ENCODE measurements at places on chromosomes 7 and 10.

- DNase-seq, result no peak
Measured at GRCh38 chr7:101614939-101615302, 14.2 kb downstream of the MYL10 start.

GRCh38 chr7:80934321-80934720 lies 15.5 kb upstream of the SEMA3C start:
- no peak for DNase-seq

DNA sequence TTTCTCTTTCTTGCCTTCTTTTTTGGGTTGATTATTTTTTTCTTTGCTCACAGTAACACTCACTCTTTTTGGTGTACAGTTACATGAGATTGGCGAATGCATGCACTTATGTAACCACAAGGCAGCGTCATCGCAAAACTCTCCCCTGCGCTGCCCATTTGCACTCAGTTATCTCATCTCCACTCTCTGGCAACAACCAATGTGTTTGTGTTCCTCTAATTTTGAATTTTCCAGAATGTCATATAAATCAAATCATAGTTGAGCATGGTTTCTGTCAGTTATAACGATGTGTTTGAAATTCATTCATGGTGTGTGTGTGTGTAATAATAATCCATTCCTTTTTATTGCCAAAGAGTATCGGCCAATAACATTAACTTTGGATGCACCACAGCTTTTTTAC lies 23.0 kb upstream of the IGFBP3 start:
- DNase-seq, result no peak

DNA sequence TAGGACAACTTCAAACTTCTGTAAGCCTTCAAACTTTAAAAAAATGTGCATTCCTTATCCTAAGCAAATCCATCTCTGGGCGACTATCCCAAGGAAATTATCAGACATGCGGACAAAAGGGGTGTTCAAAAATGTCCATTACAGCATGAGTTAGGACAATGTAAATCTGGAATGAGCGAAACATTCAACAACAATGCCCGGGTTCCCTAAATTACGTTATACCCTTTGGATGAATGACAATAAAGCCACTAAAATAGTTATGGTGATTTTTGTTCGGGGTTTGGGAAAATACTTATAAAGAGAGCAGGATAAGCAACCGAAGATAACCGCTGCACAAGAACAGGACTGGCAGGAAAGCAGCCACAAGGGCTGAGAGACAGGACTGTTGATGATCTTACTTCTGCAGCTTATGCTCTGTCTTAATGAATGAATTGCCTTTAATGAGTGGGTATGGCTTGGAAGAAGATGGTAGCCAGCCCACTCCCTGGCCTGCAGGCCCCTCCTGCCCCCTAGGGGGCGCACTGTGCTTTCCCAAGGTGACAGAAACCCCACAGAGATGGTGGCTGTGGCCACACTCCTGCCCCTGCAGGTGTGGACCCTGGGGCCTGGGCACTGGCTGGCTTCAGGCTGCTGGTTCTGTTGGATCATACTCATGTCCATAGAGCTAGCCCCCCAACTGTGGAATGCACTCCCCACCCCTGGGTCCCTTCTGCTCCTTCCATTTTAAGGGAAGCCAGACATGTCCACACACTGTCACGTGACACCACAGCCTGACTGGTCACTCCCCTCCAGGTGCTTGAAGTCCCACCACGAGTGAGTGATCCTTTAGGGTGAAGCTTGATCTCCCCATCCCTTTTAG lies 45.0 kb downstream of the ZCCHC24 start:
- peak; percentile 65 for DNase-seq

DNA sequence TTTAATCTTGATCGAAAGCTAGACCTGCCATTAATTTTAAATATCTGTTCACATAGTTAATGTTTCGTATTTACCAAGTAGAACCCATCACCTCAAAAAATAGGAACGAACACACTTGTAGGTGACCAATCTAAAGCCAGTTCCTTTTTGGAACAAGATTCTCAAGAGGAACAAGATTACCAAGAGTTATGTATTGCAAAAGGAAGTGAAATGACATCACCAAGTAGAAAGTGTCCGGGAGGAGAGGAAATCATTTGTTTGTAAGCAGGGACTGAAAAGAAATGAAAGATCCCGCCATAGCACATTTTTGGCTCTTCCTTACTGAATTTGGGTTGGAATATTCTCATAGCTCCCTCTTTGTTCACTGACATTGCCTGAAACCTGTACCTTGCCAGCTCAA lies 1200.5 kb downstream of the SORCS1 start:
- DNase-seq, result no peak

DNA sequence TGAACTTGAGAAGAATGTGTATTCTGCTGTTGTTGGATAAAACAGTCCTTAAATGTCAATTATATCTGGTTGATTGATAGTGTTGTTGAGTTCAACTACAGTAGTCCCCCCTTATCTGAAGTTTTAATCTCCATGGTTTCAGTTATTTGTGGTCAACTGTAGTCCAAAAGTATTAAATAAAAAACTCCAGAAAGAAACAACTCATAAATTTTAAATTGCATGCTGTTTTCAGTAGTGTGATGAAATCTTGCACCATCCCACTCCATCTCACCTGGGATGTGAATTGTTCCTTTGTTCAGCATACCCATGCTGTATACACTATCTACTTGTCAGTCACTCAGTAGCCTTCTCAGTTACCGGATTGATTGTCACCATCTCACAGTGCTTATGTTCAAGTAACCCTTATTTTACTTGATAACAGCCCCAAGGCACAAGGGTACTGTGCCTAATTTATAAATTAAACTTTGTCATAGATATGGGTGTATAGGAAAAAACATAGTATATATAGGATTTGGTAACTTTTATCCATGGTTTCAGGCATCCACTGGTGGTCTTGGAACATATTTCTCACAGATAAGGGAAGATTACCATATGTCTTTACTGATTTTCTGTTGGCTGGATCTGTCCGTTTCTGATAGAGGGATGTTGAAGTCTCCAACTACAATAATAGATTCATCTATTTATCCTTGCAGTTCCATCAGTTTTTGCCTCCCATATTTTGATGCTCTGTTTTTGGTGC lies 57.1 kb downstream of the AOAH start:
- DNase-seq, result no peak

GRCh38 chr10:451856-452255 lies 237.6 kb downstream of the DIP2C start:
- DNase-seq, result no peak

DNA sequence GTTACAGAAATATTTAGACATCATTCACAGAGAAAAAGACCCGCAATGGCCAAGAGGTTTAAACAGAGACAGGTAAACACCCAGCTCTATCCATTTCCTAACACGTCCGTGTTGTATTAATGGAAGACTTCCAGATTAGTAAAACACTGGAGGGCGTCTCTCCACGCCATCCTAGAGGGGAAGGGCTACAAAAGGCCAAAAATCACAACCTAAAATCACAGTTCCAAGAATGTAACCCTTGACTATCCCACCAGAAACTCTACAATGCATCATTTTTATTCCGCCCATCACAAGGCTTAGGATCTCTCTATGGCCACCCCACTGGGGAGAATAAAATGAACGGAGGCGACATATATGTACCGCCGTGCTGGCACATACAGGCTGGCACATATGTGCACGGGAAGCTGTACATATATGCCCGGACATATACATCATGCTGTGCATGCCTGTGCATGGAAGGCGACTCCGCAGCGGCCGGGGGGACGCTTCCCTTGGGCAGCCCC lies 734 bp downstream of the PCLO start:
- no peak for DNase-seq

DNA sequence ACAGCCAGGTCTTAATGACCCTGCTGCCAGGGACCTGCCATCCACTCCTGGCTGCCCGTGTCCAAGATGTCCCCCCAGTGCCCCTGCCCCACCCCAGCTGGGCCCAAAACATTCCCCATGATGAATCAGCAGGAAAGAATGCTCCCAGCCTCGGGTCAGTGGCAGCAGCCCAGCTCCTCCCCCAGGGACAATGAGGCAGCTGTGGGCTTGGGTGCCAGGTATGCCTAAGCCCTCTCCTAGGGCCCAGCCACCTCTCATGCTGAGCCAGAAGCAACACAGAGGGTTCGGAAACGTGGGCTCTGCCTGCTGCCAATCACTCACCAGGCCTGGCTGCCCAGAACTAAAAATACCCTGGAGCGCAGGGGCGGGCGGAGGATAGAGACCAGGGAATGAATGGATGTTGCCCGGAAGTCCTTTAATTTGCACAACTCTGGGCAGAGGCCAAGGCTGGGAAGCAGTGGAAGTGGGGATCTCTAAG lies 1.5 kb upstream of the LOXL4 start:
- no peak for DNase-seq

DNA sequence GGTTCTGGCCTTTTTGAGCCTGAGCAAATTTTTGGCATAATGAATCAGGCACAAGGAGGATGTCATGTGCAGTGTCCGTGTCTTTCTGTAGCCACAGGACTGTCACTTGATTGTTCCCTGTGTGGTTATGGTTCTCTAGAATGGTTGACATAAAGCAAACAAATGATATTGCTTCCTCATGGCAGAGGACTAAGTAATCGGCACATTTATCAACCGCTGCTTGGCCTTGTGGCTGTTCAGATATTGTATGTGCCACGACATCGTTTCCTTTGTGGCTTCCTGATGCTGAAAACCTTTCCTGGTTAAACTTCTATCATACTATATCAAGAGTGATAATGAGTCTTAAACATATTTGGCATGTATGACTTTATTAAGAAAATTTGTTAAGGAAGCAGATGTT lies 598.8 kb downstream of the SUGCT start:
- DNase-seq, result no peak

GRCh38 chr10:61941202-61941681 lies 39.7 kb downstream of the ARID5B start:
- no peak for DNase-seq

- DNase-seq, result no peak
Measured at GRCh38 chr10:89431977-89432376, 17.6 kb downstream of the IFIT5 start.

DNA sequence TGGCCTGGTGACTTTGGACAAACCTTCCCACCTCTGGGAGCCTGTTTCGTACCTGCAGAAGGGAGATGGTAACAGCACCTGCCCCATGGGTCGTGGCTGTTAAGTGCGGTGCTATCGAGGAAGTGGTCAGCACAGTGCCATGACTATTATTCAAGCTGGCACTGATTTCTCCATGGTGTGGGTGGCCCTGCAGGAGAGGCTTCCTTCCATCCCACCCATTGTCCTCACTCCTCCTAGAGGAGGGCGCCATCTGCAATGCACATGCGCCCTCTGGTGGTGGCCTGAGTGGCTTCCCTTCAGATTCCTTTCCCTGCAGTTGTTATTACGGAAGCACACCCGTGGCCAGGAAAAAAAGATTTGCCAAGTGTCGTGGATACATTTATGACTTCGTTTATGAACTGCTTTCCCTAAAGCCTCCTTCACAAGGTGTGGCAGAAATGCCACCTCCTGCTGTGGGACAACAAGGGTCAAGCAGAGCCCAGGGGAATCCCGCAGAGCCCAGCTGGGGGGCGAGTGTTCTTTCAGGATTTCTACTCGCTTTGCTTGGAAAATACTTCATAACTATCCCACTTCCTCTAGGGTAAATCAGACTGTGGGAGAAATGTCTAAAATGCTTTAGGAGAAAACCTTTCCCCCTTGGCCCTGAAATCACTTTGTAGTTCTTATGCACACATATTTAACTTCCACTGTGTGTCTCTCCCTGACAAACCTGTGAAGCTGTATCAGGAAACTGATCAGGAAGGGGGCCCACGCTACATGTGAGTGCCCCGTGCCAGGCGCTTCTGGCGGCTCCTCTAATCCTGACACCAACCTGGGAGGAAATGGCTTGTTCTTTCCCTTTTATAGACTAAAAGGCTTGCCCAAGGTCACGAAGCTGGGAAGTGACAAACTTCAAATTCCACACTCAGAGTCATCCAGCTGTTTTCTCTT lies 98.0 kb upstream of the ANLN start:
- peak; percentile 56 for DNase-seq

GRCh38 chr7:106814887-106815286 lies 50.2 kb upstream of the PIK3CG start:
- DNase-seq, result no peak

GRCh38 chr10:109205929-109206585 lies 717.3 kb downstream of the XPNPEP1 start:
- no peak for DNase-seq

GRCh38 chr10:8076933-8077332 lies 22.4 kb downstream of the GATA3 start:
- no peak for DNase-seq

DNA sequence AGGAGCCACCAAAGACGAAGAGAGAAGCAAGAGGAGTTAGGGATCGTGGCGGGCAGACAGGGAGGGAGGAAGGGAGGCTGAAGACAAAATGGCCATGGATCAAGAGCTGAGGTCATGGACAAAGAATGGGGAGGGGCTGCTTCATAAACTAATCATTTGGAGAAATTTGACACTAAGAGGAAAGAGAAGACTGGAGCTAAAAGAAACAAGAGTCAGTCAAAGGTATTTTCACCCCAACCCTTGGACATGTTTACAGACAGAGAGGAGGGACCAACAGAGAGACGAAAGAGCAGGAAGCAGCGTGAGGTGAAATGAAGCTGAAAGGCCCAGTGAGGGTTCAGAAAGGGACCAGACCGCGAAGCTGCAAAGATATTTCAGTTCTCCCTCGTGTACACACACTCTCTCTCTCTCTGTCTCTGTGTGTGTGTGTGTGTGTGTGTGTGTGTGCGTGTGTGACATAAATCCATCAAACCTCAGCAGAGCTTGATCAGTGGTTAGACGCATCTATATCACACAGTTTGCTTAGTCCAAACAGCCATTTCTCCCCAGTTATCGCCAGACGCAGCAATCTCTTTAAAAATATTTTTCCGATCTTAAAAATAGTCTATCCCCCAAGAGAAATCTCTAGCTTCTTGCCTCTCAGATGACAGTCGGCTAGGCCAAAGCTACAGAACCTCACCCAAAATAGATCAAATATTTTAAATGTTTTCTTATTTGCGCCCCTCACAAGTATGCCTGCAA lies 12.5 kb upstream of the CALD1 start:
- DNase-seq, result no peak

- no peak for DNase-seq
Measured at GRCh38 chr10:97842656-97843280, 6.9 kb upstream of the GOLGA7B start.

DNA sequence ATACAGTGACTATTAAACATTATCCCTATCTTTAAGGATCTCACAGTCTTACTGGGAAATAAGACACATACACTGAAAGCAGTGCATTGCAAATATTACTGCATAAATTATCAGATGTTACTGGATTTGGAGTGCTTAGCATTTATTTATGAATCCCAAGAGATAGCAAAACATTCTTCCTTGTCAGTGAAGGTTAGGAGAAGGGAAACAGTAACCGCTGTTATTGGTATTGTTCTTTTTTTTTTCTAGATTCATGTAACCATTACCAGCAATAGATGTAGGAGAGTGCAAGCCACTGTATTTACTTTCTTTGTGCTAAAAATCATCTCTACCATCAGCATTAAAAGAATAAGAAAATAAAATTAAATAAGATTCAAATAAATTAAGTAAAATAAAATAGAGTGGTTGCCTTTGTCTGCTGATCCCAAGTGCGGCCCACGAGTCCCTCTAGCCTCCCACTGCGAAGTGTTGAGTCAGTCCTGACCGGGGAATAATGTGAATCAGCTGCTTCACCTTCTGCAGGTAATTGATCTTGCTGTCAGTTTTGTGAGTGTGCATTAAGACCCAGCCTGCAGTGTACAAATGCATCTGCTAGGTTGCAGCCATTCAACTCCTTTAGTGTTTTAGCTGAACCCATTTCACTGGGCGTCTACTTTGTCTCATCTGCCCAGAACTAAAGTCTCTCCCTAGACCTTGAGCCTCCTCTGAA lies 1344.9 kb downstream of the GATA3 start:
- DNase-seq, result no peak

Data from stimulated activated naive CD8-positive, alpha-beta T cell treated with anti-CD3 and anti-CD28 coated beads, Interleukin-15, amount 100 ng/mL, for 72 hours (primary cell).